Regular cardiac myocyte (primary cell): ENCODE measurements at places on chromosomes 1 and 21. TPM values are rescaled to one million over a fixed set of nuclear protein-coding genes. Genes with fewer than 3 reads are reported as not detected.

The PTPN7 gene
- total RNA-seq, result not detected in 2 replicates

The NLRP3 gene
- 0.19 TPM in 1 of 2 replicates, not detected in the other for total RNA-seq

The FOXD2 gene
- under 0.01 TPM in 2 replicates for total RNA-seq

The SH2D2A gene
- 0.28 and 1.2 TPM in 2 replicates for total RNA-seq

The CNKSR1 gene
- 0.19 and 0.85 TPM in 2 replicates for total RNA-seq

The NOS1AP gene
- under 0.01 and 0.38 TPM in 2 replicates for total RNA-seq
